ENCODE measurements at places on chromosomes 16 and 17. TPM values are rescaled to one million over a fixed set of nuclear protein-coding genes. Genes with fewer than 3 reads are reported as not detected.

- H3K4me1 ChIP-seq: no peaks in the 10 kb centered on the region
- no peak overlapping the region for H3K27ac ChIP-seq
- H3K27me3 ChIP-seq: no peaks in the 10 kb centered on the region
- H3K4me3 ChIP-seq: no peak overlapping the region
- no peaks in the 10 kb centered on the region for H3K36me3 ChIP-seq
- DNase-seq: no peak
These were observed 56.6 kb downstream of the ESRP2 start for GRCh38 chr16:68179196-68179795.

DNA sequence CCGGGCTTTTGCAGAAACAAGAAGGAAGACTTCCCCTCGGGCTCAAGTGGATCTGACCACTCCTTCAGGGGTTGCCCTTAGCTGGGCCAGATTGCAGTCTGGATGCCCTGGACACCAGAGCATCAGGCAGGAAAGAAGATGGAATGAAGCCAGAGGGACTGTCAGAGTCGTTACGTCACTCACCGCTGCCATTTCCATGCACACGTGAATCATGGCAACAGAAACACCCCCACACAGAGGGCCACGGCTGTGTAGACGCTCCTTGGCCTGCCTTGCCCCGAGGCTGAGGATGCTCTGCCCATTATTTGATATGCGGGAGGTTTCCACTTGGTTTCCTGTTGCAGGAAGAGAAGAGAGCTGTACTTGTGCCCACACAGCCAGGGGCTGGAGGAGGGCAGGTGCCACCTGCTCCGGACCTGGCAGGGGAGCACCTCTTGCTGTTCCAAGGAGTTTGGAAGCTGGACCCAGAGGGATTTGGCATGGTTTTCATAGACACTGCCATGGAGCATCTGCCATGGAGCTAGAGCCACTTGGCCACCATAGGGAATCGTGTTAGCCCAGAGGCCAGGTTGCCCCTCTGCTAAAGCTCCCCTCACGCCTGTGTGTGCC lies 29.4 kb downstream of the RBFOX3 start:
- no peaks in the 10 kb centered on the region for H3K4me1 ChIP-seq
- no peak overlapping the region for H3K27ac ChIP-seq
- no peaks in the 10 kb centered on the region for H3K27me3 ChIP-seq
- no peaks in the 10 kb centered on the region for H3K36me3 ChIP-seq
- DNase-seq: no peak

DNA sequence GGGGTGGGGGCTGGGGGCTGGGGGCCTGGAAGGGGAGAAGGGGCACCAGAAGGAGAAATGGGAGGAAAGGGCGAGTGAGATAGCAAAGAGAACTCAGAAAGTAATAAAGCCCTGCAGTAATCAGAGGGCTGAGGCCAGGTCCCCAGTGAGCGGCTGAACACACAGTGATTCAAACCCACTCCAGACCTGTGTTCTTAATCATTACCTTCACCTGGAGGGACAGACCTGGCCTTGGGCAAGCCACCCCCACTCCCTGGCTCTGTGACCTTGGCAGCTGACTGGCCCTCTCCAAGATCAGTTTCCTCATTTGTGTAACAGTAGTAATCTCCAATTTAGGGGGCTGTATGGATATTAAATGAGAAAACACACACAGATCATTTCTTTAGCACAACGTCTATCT lies 150.4 kb downstream of the WWOX start:
- H3K4me3 ChIP-seq: no peak overlapping the region
- no peaks in the 10 kb centered on the region for H3K4me1 ChIP-seq
- DNase-seq: no peak
- no peak overlapping the region for H3K27ac ChIP-seq
- H3K27me3 ChIP-seq: no peaks in the 10 kb centered on the region
- H3K36me3 ChIP-seq: no peaks in the 10 kb centered on the region

- no peak overlapping the region for H3K27ac ChIP-seq
- H3K4me3 ChIP-seq: no peak overlapping the region
- H3K36me3 ChIP-seq: no peaks in the 10 kb centered on the region
These were observed 10.2 kb downstream of the CYTH1 start for GRCh38 chr17:78771758-78772382.

DNA sequence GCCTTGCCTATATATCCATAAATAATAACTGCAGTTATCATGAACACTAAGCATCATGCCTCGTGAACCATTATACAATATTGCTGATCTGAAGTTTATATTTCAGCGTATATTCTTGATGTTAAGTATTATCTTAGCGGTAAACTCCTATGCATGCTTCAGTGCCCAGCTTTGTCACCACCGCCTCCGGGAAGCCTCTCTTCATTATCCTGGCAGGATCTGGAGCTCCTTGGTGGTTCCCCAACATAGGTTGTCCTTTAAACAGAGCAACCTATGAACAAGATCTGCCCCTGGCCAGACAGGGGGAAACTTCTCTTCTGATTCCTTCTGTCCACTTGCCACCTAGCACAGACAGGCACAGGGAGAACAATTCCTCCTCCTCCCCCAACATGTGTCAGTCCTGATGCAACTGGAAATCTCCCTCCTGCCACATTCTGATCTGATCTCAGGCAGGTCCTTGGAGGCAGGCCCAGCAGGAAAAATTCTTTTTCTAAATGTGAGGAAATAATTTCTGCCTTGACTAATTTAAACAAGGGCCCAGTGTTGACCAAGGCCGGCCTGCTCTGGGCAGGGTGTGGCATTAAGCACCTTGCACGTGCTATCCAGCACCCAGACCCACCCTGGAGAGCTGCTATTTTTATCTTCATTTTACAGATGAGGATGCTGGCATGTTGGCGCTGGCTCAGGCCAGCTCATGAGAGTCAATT lies 22.4 kb downstream of the SPNS2 start:
- DNase-seq: peak; percentile 42
- no peaks in the 10 kb centered on the region for H3K27me3 ChIP-seq
- H3K36me3 ChIP-seq: no peaks in the 10 kb centered on the region
- H3K27ac ChIP-seq: no peak overlapping the region
- peaks cover 7% of the 10 kb centered on the region for H3K4me1 ChIP-seq

DNA sequence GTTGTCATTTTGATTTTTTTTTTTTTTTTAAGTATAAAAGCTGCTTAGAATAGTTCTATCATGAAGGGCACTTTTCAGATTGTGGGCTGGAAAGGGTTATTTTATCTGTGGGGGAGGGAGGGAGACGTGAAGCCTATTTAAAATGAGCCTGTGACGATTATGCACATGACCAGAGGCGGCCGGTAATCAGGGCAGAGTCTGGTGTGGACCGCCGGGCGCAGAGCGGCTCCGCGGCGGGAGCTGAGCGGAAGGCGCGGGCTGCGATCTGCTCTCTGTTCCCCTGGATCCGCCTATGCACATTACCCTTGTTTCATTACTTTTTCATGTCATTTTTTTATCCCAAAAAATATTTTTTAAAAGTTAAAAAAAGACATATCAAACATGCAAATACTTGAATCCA lies 23.5 kb downstream of the TMC6 start:
- H3K36me3 ChIP-seq: no peaks in the 10 kb centered on the region
- DNase-seq: no peak
- H3K27ac ChIP-seq: no peak overlapping the region

- no peaks in the 10 kb centered on the region for H3K27me3 ChIP-seq
- H3K36me3 ChIP-seq: no peaks in the 10 kb centered on the region
- no peak overlapping the region for H3K4me3 ChIP-seq
- H3K27ac ChIP-seq: no peak overlapping the region
- H3K4me1 ChIP-seq: no peaks in the 10 kb centered on the region
- DNase-seq: no peak
These were observed 180.2 kb downstream of the CCT6B start for GRCh38 chr17:34781071-34781470.

DNA sequence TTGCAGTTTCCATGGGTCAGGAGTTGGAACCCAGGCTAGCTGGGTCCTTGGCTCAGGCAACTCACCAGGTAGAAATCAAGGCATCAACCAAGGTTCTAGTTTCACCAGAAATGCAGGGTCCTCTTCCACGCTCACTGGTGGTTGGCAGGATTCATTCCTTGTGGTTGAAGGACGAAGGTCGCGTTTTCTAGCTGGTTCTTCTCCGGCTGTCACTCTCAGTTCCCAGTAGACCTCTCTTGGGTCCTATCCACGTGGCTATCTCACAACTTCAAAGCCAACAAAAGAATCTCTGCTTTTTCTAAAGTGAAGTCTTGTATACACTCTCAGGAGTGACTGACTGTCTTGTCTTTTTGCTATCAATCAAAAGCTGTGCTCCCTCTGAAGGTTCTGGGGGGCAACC lies 146.3 kb upstream of the NOL11 start:
- H3K27me3 ChIP-seq: no peaks in the 10 kb centered on the region
- no peak for DNase-seq
- no peaks in the 10 kb centered on the region for H3K4me1 ChIP-seq
- no peak overlapping the region for H3K27ac ChIP-seq
- H3K4me3 ChIP-seq: no peak overlapping the region

- H3K36me3 ChIP-seq: no peaks in the 10 kb centered on the region
- H3K27me3 ChIP-seq: no peaks in the 10 kb centered on the region
- H3K27ac ChIP-seq: no peak overlapping the region
These were observed 316.4 kb upstream of the MYOCD start for GRCh38 chr17:12349297-12349696.

GRCh38 chr16:28610595-28611191 lies 849 bp upstream of the SULT1A1 start:
- H3K4me3 ChIP-seq: no peak overlapping the region
- no peaks in the 10 kb centered on the region for H3K27me3 ChIP-seq
- H3K27ac ChIP-seq: no peak overlapping the region
- H3K4me1 ChIP-seq: peaks cover 17% of the 10 kb centered on the region
- no peak for DNase-seq
- H3K36me3 ChIP-seq: no peaks in the 10 kb centered on the region

GRCh38 chr16:47045023-47045422 lies 71.5 kb upstream of the DNAJA2 start:
- peaks cover 4% of the 10 kb centered on the region for H3K4me1 ChIP-seq
- no peaks in the 10 kb centered on the region for H3K36me3 ChIP-seq
- H3K27ac ChIP-seq: no peak overlapping the region
- no peaks in the 10 kb centered on the region for H3K27me3 ChIP-seq
- no peak overlapping the region for H3K4me3 ChIP-seq

- H3K27me3 ChIP-seq: no peaks in the 10 kb centered on the region
- DNase-seq: peak; percentile 27
- H3K4me1 ChIP-seq: peaks cover 13% of the 10 kb centered on the region
- no peak overlapping the region for H3K27ac ChIP-seq
These were observed 143.3 kb downstream of the PITPNC1 start for GRCh38 chr17:67520252-67520906.

GRCh38 chr17:79838522-79839274 lies 542 bp downstream of the CBX4 start:
- H3K27me3 ChIP-seq: peaks cover 4% of the 10 kb centered on the region
- no peaks in the 10 kb centered on the region for H3K36me3 ChIP-seq
- DNase-seq: no peak
- H3K27ac ChIP-seq: peak overlapping the region; percentile 93

DNA sequence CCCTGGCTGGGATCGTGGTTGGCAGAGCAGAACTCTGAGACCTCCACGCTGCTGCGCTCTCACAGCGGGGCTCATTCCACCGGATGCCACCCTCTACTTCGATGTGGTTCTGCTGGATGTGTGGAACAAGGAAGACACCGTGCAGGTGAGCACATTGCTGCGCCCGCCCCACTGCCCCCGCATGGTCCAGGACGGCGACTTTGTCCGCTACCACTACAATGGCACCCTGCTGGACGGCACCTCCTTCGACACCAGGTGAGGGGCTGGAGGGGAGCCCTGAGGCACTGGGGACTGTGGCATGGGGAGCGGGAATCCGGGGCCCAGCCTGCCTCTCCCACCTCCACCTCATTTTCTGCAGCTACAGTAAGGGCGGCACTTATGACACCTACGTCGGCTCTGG lies 5.2 kb downstream of the FKBP10 start:
- no peaks in the 10 kb centered on the region for H3K27me3 ChIP-seq
- no peak for DNase-seq
- H3K36me3 ChIP-seq: no peaks in the 10 kb centered on the region
- H3K4me3 ChIP-seq: no peak overlapping the region

DNA sequence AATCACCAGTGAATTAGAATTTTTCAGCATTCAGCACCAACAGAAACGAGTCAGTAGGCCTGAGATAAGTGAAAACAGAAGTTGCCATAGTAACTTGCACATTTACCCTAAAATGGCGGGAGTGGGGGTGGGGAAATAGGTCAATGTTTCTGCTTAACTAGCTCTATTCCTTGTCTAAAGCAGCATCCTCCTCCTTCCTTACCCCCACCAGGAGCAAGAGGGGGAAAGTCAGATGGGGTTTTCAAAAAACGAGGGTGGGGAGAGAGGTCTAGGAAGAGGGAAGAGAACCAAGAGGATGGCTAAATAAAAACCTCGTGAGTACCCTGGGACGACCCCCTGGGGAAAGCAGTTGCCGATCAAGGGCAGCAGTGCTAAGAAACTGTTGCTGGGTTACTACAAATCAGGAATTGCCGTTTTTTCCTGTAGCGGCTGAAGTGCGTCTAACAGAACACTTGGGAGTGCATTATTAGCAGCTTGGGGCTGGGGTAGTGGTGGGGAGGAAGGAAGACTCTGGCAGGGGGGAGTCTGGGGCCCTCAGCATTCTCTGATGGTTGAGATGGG lies 34.4 kb upstream of the MNT start:
- H3K36me3 ChIP-seq: no peaks in the 10 kb centered on the region
- no peaks in the 10 kb centered on the region for H3K27me3 ChIP-seq
- H3K4me1 ChIP-seq: peaks cover 13% of the 10 kb centered on the region
- H3K4me3 ChIP-seq: no peak overlapping the region
- no peak for DNase-seq

DNA sequence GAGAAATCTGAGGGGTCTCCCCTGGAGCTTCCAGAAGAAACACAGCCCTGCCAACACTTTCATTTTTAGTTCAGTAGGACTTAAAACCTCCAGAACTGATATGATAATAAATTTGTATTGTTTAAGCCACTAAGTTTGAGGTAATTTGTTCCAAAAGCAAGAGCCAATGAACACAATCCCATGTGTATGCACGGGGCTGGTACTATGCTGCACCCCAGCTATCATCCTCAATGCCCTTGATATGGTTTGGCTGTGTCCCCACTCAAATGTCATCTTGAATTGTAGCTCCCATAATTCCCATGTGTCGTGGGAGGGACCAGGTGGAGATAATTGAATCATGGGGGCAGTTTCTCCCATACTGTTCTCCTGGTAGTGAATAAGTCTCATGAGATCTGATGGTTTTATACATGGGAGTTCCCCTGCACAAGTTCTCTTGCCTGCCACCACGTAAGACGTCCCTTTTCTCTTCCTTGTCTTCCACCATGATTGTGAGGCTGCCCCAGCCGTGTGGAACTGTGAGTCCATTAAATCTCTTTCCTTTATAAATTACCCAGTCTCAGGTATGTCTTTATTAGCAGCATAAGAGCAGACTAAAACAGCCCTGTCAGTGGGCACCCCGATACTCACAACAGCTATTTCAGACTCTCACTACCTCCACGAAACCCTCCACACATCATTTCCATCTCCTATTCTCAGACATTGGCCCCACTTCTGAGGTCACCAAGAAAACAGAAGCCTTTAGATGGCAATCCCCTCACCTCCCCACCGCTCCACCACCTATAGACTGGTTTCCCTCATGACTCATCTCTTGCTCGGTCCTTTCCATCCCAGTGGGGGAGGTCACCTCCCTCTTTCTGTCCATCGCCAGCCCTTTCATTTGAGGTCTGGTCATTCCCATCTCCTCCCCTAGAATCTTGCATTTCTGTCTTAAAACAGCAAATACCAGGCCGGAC lies 8.9 kb upstream of the CACNG1 start:
- no peak for DNase-seq
- no peaks in the 10 kb centered on the region for H3K4me1 ChIP-seq
- no peak overlapping the region for H3K4me3 ChIP-seq
- H3K27me3 ChIP-seq: no peaks in the 10 kb centered on the region

CLEC19A gene
- total RNA-seq: not detected

SLC4A1 gene
- total RNA-seq: 0.71 TPM

SLC13A2 gene
- total RNA-seq: 0.93 TPM

JUP gene
- total RNA-seq: 36.8 TPM

GRB7 gene
- total RNA-seq: 2.9 TPM

SYT17 gene
- total RNA-seq: 3.7 TPM

PABPN1L gene
- total RNA-seq: not detected

ADPRM gene
- total RNA-seq: 13.8 TPM

KDM6B gene
- 41.8 TPM for total RNA-seq

AANAT gene
- total RNA-seq: 4.3 TPM

FZD2 gene
- 4.2 TPM for total RNA-seq

Measured in testis (tissue), 5 donors.